ENCODE measurements at places on chromosomes 7 and 10. TPM values are rescaled to one million over a fixed set of nuclear protein-coding genes. Genes with fewer than 3 reads are reported as not detected.

The NODAL gene
- not detected for total RNA-seq

The GNAT3 gene
- not detected for total RNA-seq

DNA sequence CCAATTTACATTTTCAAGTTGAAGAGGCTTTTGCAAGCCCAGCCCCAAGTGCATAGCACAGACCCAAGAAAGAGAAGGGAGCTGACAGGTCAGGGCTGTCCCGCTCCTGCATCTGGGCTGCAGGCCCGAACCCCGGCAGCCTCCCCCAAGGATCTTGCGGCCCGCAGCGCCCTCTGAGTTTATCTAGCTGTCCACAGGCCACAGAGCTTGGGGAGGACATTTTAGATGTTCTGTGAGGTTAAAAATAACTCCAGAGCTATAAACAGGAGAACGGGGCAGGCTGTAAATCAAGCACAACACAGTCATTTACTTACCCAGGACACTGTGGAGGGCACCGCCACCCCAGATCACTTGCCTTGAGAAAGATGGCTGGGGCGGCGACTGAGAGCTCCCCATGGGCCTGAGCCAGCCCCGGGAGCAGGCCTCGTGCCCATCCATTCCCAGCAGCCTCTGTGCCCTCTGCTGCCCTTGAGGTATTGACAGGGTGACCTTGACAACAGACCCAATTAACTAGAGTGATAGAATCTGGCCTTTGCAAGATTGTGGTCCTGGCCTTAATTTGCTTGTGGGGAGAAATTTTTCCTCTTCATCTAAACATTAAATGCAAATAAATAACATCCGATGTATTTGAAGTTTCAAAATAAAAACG is 563.0 kb downstream of the TCERG1L start:
- no peak for DNase-seq

GRCh38 chr7:30866939-30867338 is 44.7 kb upstream of the AQP1 start:
- no peak for DNase-seq

GRCh38 chr10:22615819-22616499 is 98.4 kb downstream of the PIP4K2A start:
- DNase-seq = no peak

DNA sequence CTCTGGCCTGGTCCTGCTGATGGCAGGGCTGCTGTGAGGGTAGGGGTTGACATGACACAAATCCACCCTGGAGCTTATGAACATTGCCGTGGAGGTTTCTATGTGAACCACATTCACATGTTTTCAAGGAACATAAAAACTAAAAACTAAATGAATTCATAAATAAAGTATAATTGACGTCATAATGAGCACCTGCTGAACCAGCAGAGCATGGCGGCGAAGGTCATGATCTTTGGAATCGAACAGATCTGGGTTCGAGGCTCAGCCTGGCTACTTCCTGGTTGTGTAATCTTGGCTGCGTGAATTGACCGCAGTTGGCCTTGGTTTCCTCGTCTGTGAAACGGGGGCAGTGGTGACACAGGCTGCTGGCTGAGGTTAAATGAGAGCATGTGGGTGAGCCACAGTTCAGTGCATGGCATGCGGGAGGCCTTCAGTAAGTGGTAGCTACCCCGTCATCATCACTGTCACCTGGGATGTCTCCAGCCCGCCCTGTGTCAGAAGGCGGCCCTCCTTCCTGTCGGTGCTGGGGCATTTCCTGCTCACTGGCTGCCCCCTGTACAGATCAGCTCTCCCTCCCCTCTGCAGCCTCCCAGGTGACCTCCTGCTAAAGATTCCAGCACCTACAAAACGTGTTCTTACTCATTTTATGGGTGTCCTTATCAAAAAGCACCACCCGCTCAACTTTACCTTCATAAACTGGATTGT is 190.3 kb upstream of the SHH start:
- DNase-seq = no peak

DNA sequence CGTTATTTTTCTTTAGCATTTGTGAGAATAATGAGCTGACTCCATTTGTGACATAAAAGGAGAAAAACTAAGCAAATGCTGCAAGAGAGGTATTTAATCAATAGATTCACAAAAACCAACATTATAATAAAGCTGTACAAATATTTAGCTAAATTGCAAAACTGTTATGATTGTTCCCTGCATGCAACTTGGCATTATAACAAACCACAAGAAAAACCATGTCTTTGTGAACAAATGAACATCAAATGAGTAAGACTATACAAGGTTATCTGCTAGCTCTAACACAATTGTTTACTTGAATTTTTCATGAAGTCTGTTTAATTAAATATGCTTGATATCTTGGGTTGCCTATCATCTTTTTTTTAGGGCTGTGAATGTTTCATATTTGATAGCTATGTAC is 50.8 kb upstream of the PPP1R9A start:
- DNase-seq = no peak

DNA sequence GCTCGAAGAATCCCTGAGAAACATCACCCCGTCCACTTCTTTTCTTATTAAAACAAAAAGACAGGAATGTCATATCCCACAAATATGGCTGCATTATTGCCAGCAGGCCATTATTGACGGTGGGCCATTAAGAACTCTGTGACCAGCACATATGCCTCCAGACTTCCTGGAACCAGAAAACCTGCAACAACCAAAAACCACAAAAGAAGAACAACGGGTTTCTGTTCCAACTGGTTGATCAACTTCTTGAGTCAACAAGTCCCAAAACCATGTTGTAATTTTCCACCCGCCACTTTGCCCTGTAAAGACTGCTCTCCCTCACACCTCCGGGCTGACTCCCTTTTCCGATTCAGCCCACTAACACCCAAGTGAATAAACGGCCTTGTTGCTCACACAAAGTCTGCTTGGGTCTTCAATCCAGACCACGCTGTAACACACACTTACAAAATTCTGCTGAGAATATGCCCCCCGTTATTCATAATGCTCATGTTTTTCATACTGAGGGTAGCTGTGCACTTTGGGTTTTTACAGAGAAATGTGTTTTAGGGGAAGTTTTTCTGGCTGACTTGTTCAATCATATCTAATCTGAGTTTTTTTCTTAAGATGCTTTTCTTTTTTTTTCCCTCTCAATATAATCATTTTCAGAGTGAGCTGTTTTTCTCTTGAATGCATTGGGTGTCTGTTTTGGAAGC is 20.7 kb downstream of the ZNF107 start:
- no peak for DNase-seq

- DNase-seq = no peak
Measured at GRCh38 chr10:34206078-34206934, 608.8 kb downstream of the PARD3 start.

DNA sequence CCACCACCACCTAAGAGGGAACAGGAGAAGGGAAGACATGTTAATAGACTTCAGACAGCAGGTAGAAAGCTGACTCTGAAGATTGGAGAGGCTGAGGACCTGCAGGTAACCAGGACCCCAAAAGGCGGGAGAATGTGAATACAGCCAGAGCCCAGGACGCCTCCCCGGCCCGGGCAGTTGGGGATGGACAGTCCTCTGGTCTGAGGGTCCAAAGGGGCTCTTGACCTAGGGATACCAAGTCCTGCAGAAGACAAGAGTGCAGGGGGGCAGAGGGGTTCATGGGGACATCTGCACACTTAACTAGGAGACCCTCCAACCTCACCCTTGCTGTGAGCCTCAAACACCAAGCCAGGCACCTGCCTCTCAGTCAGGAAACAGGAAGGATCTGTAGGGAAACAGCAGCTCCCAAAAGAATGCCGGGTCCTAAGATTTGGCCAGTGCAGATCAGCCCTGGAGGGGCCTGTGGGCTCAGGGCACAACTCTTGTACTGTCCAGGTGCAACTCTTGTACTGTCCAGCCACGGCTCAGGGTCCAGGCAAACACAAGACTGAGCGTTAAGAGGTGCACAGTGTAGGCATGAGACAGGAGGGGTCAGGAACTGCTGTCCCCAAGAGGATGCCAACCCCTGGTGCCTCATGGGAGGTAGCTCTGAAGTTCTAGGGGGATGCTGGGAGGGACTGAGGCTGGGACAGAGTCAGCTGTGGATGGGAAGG is 2.3 kb upstream of the STK32C start:
- DNase-seq = no peak

GRCh38 chr10:47452495-47453140 is 31.3 kb downstream of the ANXA8 start:
- no peak for DNase-seq

DNA sequence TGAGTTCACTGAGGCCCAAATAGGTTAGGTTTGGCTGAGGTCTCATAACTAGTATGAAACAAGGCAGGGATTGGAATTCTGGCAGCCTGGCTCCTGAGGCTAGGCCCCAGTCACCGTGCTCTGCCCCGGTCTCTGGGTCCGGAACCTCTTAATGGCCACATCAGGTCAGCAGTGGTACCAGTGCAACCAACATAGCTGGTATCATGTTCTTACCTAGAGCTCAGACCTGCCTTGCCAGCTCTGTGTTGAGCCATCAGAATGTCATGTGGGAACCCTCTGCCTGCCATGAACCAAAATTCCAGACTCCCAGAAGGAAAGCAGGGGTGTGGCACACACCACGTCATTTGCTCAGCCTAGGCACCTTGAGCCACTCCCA is 56.5 kb downstream of the ZNF467 start:
- no peak for DNase-seq

All from IMR-90 (cell line).